Right ventricle myocardium inferior (tissue), 1 donor: ENCODE measurements at places on chromosomes 7 and 10.

DNA sequence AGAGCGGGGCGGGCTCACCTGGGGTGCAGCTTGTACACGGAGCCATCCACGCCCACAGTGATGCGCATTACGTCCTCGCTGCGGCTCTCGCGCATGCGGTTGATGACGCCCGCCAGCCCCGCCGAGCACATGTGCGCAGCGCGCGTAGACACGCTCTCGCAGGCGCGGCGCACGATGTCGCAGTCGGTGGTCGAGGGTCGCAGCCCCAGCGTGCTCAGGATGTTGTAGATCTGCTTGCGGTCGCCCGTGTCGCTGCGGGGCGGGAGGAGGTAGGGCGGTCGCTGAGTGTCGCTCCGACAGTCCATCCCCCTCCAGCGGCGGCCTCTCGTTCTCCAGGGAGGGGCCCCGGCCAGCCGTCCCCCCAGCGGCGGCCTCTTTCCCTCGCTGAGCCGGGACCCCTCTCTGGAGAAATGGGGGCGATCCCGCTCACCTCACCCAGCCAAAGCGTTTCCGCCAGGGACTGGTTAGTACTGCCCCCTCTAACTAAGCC lies 4.4 kb upstream of the MYL7 start:
- no peak for DNase-seq

- no peak for DNase-seq
These were observed 17.5 kb downstream of the RGR start for GRCh38 chr10:84262190-84262956.

GRCh38 chr7:102230593-102230992 lies 56.1 kb upstream of the SH2B2 start:
- DNase-seq, result no peak

- no peak for DNase-seq
These were observed 19.0 kb upstream of the ABI1 start for GRCh38 chr10:26879744-26880143.

- DNase-seq, result no peak
These were observed 696.3 kb upstream of the GALNT17 start for GRCh38 chr7:70435634-70436033.
